SK-N-SH treated with all-trans-retinoic acid at 6 μM for 48 hours (cell line): ENCODE measurements at places on chromosomes 1 and 21.

DNA sequence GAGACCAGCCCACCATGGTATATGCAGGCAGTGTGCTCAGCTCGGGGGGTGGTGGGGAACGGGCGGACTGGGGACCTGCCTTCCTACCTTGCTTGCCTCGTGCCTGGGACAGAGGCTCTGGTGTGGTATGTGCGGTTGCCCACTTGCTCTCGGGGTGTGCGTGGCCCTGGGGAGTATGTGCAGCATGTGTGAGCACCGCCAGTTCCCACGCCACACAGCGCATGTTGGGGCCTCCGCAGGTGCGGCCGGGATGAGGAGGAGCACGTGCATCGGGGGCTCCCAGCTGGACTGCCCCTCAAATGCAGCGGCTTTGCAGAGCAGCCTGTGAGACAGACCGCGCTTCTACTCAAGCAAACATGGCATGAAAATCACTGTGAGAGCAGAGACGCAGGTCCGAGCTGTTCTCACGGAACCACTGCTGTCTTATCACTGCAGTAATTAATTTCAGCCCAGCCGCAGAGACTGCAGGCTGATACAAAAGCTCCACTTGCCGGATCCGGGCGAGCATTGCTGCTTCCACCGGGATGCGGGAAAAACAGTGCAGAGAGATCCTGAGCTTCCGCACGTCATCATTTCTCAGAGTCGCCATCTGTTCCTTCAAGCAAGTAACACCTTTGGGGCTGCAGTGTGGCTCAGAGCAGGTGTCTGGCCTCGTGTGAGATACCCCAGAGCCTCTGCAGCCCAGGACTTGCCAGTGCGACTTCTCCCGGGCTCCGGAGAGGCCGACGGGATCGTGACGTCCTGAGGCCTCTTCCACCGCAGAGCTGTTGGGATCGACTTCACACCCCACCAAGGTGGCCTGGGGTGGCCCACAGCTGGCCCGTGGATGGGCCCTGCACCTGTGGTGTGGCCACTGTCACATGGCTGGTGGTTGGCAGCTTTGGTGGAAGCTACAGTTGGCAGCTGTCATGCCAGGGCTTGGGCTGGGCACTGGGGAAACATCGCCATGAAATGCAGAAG lies 92.6 kb upstream of the ACTRT2 start:
- no peak for ATAC-seq

GRCh38 chr1:43129426-43129825 lies 42.7 kb downstream of the EBNA1BP2 start:
- no peak for ATAC-seq

- ATAC-seq: no peak
Observed at GRCh38 chr21:16305686-16306085, 575.9 kb downstream of the USP25 start.

DNA sequence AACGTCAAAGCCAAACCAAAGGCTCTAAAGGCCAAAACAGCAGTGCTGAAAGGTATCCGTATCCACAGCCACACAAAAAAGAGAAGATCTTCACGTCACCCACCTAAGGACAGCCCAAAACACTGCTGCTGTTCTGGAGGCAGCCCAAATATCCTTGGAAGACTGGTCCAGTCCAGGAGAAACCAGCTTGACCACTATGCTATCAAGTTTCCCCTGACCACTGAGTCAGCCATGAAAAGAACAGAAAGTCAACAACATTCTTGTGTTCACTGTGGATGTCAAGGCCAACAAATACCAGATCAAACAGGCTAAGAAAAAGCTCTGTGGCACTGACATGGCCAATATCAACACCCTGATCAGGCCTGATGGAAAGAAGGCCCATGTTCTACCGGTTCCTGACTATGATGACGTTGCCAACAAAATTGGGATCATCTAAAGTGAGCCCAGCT lies 32.1 kb downstream of the ARID4B start:
- no peak; the same call in 2 of the 3 replicates for ATAC-seq

- ATAC-seq: no peak
Observed at GRCh38 chr1:57623039-57623790, 199.4 kb upstream of the DAB1 start.

DNA sequence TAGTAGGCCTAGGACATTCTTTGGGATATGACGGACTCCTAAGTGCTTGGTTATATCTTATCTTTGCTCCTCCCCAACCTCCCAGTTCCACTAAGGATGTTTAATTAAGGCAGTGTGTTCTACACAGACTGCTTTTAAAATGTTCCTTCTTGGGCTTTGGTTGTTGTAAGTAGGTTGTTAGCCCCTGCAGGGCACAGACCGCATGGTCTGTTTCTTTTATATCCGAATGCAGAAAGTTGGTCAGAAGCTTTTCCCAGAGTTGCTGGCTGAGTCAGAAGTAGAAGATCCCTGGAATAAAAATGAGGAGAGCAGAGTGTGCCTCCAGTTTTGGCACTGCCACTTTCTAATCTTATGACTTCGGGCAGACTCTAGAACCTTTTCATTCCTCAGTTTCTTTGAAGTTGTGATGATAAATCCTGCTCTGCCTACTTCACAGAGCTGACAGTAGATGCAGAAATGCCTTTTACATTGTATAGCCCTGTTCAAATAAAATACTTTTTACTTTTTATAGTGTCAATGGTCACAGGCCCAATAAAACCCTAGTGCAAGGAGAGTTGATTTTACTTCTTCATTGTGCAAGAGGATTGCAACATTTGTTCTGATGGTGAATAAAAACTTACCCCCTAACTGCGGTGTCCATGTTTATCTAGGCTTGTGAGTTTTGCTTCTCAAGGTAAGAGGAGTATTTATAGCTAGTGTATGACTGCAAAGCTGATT lies 18.4 kb downstream of the FMN2 start:
- ATAC-seq: no peak

DNA sequence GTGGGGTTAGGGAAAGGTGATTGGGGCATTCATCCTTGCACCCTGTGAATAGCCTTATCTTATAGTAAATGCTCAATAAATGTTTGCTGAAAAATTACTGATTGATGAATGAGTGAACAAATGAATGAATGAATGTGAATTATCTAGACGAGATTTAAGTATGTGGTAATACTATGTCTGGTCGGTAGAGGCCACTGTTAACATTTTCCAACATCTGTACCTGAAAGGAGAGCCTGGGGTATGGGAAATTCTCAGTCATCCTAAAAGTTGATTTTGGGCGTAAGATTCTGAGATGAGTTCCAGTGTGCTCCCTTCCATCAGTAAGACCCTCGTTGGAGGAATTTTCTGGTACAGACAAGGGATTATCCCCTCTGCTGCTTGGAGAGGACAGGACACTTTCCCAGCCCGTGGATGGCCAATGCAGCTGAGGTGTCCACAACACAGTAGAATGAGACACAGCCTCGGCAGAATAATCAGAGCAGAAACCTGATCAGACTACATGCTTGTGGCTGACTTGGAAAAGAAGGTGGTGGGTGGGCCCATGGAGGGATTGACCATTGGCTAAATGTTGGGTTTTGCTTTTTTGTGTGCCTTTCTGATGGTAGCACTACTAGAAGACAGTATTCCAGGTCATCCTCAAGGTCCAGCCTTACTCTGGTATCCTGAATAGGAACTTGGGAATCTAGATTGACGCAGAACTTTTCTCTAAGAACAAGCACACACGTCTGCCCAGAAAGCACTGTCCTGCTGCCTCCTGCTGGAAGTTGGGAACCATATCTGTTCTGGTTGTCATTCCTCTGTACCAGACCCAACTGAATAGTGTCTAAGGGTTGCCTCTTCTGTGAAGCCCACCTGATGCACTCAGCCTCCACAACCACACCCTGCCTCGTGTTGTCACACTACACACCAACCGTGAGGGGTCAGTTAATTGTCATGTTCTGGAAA lies 262.0 kb downstream of the TNR start:
- ATAC-seq: no peak
